ENCODE measurements at places on chromosomes 3 and 15.

GRCh38 chr3:66808891-66809594, 189.1 kb upstream of the KBTBD8 start:
- DNase-seq, result no peak

GRCh38 chr15:78866803-78867202, 5.9 kb upstream of the MORF4L1 start:
- DNase-seq, result no peak

GRCh38 chr3:58170376-58170775, 40.4 kb downstream of the DNASE1L3 start:
- no peak for DNase-seq

GRCh38 chr3:152729906-152730305, 105.0 kb upstream of the P2RY1 start:
- no peak for DNase-seq

- DNase-seq, result no peak
Observed at GRCh38 chr15:63994073-63994600, 52.1 kb downstream of the DAPK2 start.

DNA sequence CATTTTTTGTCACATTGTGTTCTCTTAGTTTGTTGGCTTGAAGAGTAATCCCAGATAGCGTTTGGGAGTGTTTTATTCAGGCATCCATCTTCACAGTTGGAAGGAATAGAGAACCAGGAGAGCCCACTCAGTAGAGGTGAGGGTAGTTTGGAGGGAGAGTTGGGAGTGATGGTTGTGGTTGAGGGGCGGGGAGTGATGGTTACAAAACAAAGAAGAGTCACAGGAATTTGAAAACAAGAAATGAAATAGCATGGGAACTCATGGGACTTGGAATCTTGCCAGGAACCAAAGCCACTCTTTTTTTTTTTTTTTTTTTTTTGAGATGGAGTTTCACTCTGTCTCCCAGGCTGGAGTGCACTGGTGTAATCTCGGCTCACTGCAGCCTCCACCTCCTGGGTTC, 36.3 kb downstream of the DUT start:
- no peak for DNase-seq

DNA sequence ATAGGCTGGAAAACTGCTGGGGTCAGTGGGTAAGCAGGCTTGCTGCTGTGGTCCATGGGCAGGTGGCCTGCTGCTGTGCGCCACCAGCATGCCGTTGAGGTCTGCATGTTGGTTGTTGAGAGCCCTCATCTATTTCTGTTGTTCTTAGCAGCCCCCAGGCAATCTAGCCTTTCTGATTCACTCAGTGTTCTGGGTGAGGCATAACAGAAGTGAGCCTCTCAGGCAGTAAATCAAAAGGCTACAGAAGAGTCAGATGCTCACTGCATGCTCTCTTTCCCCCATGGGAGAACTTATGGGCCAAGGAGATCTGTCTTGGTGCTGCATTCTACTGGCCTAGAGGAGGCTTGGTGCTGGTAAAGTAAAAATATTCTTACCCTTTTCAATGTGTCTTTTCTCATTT, 67.8 kb upstream of the ATP10A start:
- DNase-seq, result no peak

GRCh38 chr3:142355692-142356091, 92.1 kb downstream of the XRN1 start:
- no peak for DNase-seq

DNA sequence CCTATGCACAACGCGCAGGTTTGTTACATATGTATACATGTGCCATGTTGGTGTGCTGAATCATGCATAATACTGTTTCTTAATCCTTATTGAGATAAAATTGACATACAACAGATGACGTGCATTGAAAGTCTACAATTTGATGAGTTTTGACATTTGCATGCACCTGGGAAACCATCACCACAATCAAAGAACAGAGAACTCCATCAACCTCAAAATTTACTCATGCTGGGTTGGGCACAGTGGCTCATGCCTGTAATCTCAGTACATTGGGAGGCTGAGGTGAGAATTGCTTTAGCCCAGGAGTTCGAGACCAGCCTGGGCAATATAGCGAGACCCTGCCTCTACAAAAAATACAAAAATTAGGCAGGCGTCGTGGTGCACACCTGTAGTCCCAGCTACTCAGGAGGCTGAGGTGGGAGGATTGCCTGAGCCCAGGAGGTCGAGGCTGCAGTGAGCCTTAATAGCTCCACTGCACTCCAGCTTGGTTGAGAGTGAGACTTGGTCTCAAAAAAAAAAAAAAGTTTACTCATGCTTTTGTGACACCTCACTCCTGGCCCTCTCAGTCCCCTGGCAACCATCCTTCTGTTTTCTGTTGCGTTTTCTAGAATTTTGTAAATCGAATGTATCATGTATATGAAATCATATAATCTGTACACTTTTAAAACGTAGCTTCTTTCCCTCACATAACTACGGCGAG, 56.6 kb downstream of the BHLHE40 start:
- no peak for DNase-seq

GRCh38 chr3:71041371-71041770, 542.2 kb downstream of the FOXP1 start:
- DNase-seq, result no peak

GRCh38 chr3:181454451-181455027, 257.2 kb upstream of the SOX2 start:
- DNase-seq, result no peak

DNA sequence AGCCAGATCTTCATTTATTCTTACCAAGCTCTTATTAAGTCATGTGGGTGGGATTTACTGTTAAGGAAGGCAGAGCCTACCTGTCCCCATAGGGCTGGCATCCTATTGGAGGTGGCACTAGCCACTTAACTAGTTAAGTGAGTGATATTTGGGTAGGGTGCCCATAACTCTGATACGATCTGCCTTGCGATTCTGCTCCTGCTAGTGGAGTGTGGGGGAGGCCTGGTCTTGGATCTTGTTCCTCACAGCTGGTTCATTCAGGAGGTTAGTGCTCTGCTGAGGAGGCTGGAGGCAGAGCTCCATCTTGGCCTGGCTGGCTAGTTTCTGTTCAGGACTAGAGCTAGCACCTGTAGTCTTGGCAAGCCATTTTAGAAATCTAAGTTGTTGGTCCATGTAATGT, 9.3 kb downstream of the BAHD1 start:
- DNase-seq, result no peak

DNA sequence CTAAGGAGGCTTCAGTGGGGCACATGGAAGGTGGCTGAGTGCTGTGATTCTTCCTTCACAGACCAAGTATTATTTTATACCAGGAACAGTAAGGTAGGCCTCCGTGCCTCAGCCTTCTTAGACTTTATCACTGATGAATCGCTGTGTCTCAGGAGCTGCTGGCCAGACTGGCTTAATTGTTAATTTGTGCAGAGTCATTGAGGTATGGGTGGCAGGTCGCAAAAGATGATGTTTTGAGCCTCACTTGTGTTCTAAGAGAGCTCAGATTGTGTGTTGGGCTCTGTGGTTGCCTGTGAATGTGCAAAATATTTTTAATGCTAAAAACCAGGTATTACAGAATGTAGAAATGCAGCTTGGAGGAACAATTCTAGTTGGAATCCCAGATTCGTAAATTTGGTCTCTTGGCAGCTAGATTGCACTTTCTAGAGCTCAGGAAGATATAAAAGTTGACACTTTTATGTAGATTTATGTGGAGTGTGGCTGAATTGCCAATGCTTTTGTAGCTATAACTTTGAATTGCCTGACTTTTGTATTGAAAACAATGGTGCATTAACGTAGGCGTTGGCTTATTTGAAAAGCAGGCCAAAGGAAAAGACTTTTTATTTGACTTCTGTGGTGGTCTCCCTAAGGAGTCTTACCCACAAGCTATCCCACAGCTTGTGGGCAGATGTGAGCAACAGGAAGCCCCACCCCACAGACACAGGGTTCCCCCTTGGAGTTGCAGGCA, 53.4 kb downstream of the LARS2 start:
- no peak for DNase-seq

DNA sequence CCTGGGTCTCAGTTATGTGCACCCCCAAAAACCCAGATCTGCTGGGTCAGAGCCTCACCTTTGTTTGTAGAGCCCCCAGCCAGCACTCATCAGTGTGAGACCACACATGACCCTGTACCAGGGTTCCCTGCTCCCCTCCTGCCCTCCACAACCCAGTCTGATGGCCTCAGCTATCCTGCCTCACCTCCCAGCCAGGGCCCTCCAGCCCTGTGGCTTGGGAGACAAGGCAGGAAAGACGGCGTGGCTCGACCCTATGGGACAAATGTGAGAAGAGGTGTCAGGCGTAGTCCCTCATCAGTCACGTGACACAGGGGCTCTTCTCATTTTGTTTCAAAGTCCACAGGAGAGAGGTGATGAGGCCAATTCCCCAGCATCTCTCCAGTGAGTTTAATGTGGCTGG, 28.3 kb upstream of the PRR23E start:
- DNase-seq, result no peak

- DNase-seq, result no peak
Observed at GRCh38 chr3:166554023-166554422, 716.8 kb upstream of the BCHE start.

Data from NCI-H1436 treated with DMSO at 0.1 percent for 48 hours (cell line).